ENCODE measurements at places on chromosomes 2 and 18. TPM values are rescaled to one million over a fixed set of nuclear protein-coding genes. Genes with fewer than 3 reads are reported as not detected.

The IL36G gene
- not detected for total RNA-seq

The MAP3K19 gene
- not detected for total RNA-seq

The EIF4E2 gene
- 91.3 TPM for total RNA-seq

The UGT1A10 gene
- total RNA-seq: not detected

The CAPN10 gene
- 15.8 TPM for total RNA-seq

The ERFE gene
- 7.0 TPM for total RNA-seq

The DPP4 gene
- total RNA-seq: 214 TPM

The MC4R gene
- not detected for total RNA-seq

The ALLC gene
- not detected for total RNA-seq

The HOXD11 gene
- total RNA-seq: 2.5 TPM

The CPO gene
- under 0.01 TPM for total RNA-seq

The SP3 gene
- total RNA-seq: 135 TPM

The FIGN gene
- total RNA-seq: 1.1 TPM

The SLC9A2 gene
- under 0.01 TPM for total RNA-seq

The LHCGR gene
- not detected for total RNA-seq

The C2orf81 gene
- total RNA-seq: 0.98 TPM

The GPAT2 gene
- 21.7 TPM for total RNA-seq

The LCT gene
- total RNA-seq: not detected

The CD28 gene
- not detected for total RNA-seq

The STEAP3 gene
- 90.5 TPM for total RNA-seq

The SP5 gene
- not detected for total RNA-seq

The IL1F10 gene
- not detected for total RNA-seq

The EHBP1 gene
- 80.5 TPM for total RNA-seq

Measured in subcutaneous preadipocyte (primary cell).